ENCODE measurements at places on chromosomes 1 and 21. TPM values are rescaled to one million over a fixed set of nuclear protein-coding genes. Genes with fewer than 3 reads are reported as not detected.

- DNase-seq, result no peak
- no peak overlapping the region for H3K27ac ChIP-seq
- no peaks in the 10 kb centered on the region for H3K36me3 ChIP-seq
Measured at GRCh38 chr1:121522061-121522759, 337.4 kb downstream of the SRGAP2C start.

- H3K27ac ChIP-seq, result no peak overlapping the region
- DNase-seq, result no peak
- H3K36me3 ChIP-seq, result no peaks in the 10 kb centered on the region
Measured at GRCh38 chr1:30705698-30706097, 17.7 kb downstream of the MATN1 start.

GRCh38 chr1:159938905-159939677 lies 6.3 kb downstream of the IGSF9 start:
- H3K27me3 ChIP-seq, result peaks cover 9% of the 10 kb centered on the region
- H3K36me3 ChIP-seq, result no peaks in the 10 kb centered on the region
- H3K4me1 ChIP-seq, result peaks cover 15% of the 10 kb centered on the region
- DNase-seq, result no peak
- H3K4me3 ChIP-seq, result no peak overlapping the region
- H3K27ac ChIP-seq, result no peak overlapping the region

GRCh38 chr1:227869851-227870305 lies 54.4 kb downstream of the PRSS38 start:
- no peak overlapping the region for H3K27ac ChIP-seq
- DNase-seq, result peak; percentile 24
- H3K27me3 ChIP-seq, result no peaks in the 10 kb centered on the region

DNA sequence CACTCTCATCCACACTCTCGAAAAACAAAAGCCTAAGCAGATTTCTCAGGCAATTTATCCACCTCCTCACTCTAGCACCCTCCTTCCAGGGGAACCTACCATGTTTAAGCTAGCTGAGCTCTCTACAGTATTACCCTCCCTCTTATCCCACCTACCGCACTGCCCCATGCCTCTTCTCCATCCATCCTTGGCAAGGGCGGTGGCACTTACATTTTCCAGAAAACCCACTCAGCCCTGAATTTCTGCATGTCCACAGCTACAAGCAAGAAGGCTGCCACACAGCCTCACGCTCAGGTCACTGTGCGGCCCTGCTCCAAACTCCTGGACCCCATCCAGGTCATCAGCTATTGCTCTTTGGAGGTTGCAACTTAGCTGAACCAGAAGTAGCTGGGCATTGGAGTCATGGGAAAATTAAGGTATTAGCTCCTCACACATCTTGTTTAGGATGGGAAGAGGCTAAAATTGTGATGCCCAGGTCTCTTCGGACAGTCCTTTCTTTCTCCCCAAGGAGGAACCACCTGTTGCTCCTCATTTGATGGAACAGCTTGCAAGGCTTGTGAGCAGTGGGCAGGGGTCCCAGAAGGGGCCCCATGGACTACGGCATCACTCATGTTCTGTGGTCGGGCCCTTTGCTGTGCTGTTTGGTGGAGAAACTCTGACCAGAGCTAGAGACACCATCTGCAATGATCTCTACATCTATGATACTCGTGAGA lies 1.1 kb downstream of the KLHDC9 start:
- H3K4me3 ChIP-seq, result no peak overlapping the region
- DNase-seq, result no peak
- peaks cover 22% of the 10 kb centered on the region for H3K4me1 ChIP-seq
- H3K27ac ChIP-seq, result no peak overlapping the region
- no peaks in the 10 kb centered on the region for H3K27me3 ChIP-seq
- H3K36me3 ChIP-seq, result peaks cover 25% of the 10 kb centered on the region

The RHCE gene
- total RNA-seq, result not detected

The AIM2 gene
- total RNA-seq, result 8.1 TPM

The ASPM gene
- total RNA-seq, result 0.30 TPM

The SYDE2 gene
- total RNA-seq, result 5.2 TPM

The LAD1 gene
- not detected for total RNA-seq

Measured in CD4-positive, alpha-beta memory T cell (primary cell).